ENCODE measurements at places on chromosomes 12 and 14. TPM values are rescaled to one million over a fixed set of nuclear protein-coding genes. Genes with fewer than 3 reads are reported as not detected.

DNA sequence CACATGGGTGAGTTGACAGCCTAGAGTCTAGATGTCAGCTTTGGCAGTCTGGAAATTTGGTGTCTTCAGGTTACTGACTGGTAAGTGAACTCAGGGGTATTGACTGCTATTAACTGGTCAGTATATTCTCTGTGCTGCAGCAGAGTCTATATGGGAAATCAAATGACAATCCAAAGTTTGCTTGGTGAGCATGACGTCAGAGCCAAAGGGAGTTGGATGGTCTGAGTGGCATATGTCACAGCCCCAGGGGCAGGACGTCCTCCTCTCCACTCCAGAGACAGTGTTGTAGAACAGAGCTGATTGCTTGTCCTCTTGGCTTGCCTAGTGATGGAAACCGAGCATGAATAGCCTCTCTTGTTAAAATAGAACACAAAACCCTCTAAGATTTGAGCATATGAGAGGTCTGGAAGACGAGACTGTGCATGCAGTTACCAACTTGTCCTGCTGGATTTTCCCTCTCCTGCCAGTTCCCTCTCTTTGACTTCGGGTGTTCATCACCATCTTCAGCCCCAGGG, 3.3 kb upstream of the TBC1D30 start:
- DNase-seq: no peak

DNA sequence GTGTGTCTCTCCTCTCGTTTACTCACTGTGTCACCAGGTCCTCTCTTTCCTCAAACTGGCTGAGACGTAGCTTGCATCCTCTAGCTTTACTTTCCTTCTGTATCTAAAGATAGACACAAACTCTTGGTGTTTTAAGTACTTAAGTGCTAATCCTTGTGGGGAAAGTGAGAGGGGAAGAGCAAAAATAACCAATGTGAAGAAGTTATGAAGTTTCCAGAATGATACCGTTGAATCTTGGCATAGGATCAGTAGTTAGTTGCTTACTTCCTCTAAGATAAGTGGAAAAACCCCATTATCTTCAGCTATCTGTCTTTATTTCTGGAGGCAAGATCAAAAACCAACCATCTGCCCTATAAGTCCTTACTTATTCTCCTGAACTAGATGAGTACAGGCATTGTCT, 10.6 kb downstream of the FAR2 start:
- no peak for DNase-seq

DNA sequence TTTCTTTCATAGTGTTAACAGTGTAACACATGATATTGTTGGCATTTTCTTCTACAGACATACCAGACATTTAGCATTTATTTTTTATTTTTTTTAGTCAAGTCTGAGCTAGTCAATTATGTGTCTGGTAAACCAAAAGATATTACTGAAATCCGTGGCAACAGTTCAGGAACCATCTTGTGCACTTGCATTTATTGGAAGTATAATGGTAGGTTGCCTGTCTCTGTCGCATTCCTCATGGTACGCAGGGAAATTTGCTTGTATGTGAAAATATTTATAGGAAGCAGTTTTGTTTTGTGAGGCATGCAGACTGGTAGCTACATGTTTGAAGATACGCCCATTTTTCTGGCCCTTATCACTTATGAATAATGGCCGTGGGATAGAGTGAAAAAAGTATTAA, 186.1 kb upstream of the SLC38A2 start:
- no peak for DNase-seq

DNA sequence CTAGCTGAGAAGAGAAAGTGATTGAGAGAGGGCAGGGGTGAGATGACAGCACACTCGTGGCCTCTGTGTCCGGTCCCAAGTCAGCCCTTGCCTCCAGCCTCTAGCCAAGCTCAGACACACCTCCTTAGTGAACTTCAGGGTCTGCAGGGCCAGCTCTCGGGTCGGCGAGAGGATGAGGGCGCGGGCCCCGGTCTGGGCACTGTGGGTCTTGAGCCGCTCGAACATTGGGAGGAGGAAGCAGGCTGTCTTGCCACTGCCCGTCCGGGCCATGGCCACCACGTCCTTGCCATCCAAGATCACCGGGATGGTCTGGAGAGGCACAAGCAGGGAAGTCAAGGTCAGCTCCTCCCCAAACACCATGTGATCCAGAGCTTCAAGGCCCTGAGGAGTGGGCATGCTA, 6.3 kb downstream of the DDX54 start:
- no peak for DNase-seq

GRCh38 chr14:28102814-28103213, 663.8 kb upstream of the FOXG1 start:
- DNase-seq: no peak

- no peak for DNase-seq
Measured at GRCh38 chr12:11824069-11824468, 174.6 kb downstream of the ETV6 start.

- DNase-seq: no peak
Measured at GRCh38 chr12:45648070-45648469, 81.4 kb upstream of the ARID2 start.

GRCh38 chr12:48388460-48388859, 37.7 kb upstream of the ZNF641 start:
- no peak for DNase-seq

DNA sequence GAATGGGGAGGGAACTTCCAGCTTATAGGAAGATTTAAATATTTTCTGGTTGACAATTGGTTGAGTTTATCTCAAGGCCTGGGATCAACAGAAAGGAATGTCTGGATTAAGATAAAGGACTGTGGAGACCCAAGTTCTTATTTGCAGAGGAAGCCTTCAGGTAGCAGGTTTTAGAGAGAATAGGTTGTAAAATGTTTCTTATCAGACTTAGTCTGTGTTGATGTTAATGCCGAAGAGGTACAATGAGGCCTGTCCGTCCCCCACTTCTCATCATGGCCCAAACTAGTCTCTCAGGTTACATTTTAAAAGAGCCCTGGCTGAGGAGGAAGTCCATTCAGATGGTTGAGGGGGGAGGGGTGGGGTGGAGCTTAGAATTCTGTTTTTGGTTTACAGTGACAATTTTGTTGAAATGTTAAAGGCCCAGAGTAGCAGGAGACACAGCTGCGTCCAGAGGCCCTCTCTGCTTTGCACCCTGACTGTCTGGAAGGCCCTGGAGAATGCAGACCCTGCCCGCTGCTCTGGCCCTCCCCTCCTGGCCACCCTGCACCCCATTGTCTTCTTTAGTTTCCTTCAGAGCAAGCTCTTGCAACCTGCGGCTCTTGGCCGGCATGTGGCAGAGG, 672.5 kb upstream of the TMEM132C start:
- no peak for DNase-seq

- DNase-seq: no peak
Measured at GRCh38 chr14:102693006-102693755, 84.1 kb upstream of the TRAF3 start.

DNA sequence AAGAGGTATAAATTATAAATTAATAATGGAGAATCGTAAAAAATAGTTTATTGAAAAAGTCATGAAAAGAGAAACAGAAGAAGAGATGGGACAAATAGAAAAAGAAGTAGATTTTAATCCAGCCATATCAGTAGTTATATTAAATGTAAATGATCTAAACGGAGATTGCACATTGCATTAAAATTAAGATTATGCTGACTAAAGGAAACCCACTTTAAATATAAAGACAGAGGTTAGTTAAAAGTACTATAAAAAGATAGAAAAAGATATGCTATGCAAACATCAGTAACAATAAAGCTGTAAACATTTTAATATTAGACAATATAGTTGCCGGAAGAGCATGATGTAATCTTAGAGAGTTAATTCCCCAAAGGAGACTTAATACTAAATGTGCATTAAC, 5.4 kb upstream of the MBIP start:
- no peak for DNase-seq

DNA sequence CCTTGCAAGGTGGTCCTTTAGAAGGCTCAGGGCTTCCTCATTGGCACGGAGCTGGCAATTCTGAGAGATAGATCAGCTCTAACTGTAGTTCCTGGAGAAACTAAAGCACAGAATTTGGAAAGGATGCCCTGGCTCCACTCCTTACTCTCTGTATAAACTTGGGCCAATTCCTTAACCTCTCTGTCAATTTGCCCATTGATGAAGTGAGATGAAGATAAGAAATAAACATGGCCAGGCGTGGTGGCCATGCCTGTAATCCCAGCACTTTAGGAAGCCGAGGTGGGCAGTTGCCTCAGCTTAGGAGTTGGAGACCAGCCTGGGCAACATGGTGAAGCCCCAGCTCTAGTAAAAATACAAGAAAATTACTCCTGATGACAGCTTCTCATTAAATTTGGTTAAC, 34.0 kb upstream of the COX6A1 start:
- no peak for DNase-seq

DNA sequence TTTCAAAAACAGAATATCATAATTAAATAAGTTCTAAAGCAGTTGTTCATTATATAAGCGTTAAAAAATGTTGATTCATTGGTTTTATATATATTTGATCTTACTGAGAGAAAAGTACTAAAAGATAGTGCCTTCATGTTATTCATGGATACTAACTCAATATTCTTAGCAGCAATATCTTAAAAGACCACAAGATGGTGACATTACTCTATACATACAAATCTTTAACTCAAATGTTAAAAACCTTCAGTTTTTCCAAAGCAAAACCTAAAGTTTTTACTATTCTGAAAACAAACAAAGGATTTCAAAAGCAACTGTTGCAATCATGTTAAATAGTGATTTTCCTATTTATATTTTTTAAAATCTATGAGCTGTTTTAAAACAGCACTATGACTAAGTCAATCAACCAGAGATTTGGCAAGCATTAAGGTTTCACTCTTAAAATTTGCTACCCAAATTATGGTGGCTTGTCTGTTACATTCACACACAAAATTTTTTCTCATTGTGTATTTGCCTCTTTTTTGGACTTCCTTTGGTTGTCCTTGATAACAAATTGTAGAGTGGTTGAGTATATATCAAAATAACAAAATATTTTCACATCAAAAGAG, 50.1 kb upstream of the RERGL start:
- DNase-seq: peak; percentile 40

DNA sequence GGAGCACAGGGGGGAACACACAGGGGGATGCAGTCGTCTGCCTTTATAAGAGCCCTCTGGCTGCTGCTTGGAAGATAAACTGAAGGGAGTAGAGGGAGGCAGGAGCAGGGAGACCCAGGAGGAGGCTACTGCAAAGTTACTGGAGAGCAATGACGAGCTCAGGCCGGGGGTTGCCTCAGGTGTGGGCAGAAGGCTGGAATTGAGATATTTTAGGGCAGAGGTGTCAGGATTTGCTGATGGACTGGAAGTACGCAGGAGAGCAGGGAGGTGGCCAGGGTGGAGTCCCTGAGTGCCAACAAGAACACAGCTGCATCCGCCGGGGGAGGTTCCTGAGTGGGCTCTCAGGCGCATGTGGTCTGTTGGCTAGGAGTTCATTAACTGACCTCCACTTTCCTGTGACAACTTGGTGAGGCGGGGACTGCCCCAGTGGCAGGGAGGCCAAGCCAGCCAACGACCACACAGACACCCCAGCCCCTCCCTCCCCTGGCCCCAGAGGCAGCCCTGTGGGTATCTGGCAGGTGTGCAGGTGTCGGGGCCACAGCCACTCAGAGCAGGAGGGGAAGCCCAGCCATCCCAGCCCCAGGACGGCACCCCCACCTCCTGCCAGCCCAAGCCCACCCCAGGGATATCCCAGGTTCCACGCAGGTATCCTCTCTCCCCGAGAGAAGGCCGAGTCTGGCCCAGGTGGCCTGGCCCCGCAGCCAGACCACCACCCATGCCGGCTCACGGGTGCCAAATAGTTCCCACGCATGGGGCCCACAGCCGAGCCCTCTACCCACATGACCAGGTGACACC, 85.4 kb downstream of the NCOR2 start:
- no peak for DNase-seq

DNA sequence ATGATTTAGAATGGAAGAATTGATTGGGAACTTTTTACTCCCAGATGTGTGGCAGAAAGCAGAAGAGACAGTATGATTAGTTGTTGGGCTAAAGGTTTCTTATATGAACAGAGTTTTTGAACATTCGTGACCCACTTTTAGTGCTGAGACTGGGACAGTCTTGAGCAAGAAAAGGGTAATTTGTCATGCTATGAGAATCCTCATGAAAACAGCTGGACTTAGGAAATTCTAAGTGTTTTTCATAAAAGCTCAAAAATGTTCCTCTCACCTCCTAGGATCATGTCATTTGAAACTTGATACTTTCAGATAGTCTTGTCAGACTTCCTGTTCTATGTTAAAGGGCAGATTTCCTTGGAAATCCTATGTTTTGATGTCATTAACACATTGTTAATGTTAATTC, 86.1 kb downstream of the MGAT4C start:
- DNase-seq: no peak

- DNase-seq: no peak
Measured at GRCh38 chr14:101150039-101150610, 246.6 kb upstream of the RTL1 start.

DNA sequence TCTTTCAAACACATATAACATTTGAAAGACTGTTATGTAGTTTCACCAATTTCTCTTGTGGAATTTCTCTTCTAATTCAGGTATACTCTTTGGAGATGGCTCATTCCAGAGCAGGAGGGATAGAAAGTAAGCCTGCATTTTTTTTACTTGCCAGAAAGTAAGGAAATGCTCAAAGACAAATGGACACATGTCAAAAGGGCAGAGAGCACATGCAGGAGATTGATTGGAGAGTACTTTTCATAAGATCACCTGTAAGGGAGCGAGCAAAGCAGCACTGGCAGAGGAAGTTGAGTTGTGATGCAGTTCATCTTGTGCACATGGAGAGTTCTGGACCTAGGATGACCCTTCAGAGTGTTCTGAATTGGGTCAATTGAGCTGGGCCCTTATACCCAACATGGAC, 51.4 kb upstream of the FBXO33 start:
- DNase-seq: no peak

DNA sequence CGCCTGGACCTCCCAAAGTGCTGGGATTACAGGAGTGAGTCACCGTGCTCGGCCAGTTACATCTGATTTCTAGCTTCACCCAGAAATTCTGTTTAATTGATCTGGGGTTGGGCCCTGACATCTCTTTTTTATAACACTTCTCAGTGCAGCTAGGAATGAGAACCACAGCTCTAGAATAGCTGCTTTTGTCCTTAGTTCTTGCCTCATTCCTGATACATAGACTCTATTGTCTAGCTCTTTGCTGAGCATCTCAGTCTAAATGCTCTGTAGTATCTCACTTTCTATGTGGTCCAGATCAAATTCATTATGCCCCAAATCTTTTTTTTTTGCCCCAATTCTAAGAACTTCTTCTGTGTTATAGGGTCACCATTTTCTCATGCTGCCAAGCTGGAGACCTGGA, 29.9 kb upstream of the FUT8 start:
- no peak for DNase-seq

The CACNA1C gene
- total RNA-seq: 53.9 TPM

The DIO2 gene
- total RNA-seq: 0.11 TPM

The CCDC177 gene
- total RNA-seq: 0.07 TPM

The LMNTD1 gene
- not detected for total RNA-seq

The CCDC184 gene
- total RNA-seq: 1.7 TPM

The TAS2R42 gene
- total RNA-seq: not detected

Measured in cardiac muscle cell (in vitro differentiated cells and primary cell).